Daoy (cell line): ENCODE measurements at places on chromosomes 7 and 10.

GRCh38 chr10:34252111-34252510 lies 563.0 kb downstream of the PARD3 start:
- peak; percentile 12 for DNase-seq

GRCh38 chr7:66732439-66732838 lies 8.1 kb upstream of the RABGEF1 start:
- DNase-seq: no peak

DNA sequence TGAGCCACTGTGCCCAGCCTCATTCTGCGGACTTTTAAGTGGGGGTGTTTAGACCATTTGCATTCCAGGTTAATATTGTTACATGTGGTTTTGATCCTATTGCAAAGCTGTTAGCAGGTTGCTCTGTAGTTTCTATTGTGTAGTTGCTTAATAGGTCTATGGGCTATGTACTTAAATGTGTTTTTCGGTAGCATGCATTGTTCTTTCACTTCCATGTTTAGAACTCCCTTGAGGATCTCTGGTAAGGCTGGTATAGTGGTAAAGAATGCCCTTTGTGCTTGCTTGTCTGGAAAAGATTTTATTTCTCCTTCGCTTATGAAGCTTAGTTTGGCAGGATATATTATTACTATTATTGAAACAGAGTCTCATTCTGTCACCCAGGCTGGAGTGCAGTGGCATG lies 13.4 kb upstream of the LRRD1 start:
- DNase-seq: no peak

- no peak for DNase-seq
Observed at GRCh38 chr7:88480896-88481295, 174.2 kb upstream of the STEAP4 start.

- DNase-seq: no peak
Observed at GRCh38 chr7:98281757-98282606, 496 bp downstream of the BRI3 start.

GRCh38 chr7:89680161-89680560 lies 474.1 kb upstream of the STEAP1 start:
- no peak for DNase-seq
